Cardiac muscle cell (in vitro differentiated cells and primary cell): ENCODE measurements at places on chromosomes 16 and 17. TPM values are rescaled to one million over a fixed set of nuclear protein-coding genes. Genes with fewer than 3 reads are reported as not detected.

DNA sequence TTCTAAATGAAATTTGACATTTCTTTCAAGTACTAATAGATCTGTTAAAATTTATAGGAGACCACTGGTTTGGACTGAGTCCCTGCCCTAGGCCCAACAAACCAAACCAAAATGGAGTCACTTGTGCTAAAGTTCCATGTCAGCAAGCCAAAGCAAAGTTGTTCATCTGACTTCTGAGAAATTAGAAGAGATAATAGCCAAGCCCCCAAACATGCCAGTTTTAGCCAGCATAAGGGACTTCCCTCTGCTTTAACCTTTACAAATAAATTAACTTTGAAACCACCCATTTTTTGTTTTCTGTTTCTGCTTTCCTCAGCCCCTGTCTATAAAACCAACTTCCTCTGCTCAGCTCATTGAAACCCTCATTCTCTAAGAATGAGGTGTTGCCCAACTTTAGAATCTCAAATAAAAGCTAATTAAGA, 18.9 kb downstream of the CDR2 start:
- H3K4me3 ChIP-seq: no peak overlapping the region
- no peaks in the 10 kb centered on the region for H3K36me3 ChIP-seq
- DNase-seq: no peak
- H3K27ac ChIP-seq: no peak overlapping the region
- no peaks in the 10 kb centered on the region for H3K27me3 ChIP-seq

GDPD3 gene
- polyA plus RNA-seq: 0.72 and 0.96 TPM in 2 replicates

ACSM2A gene
- not detected in 2 replicates for polyA plus RNA-seq

- H3K4me3 ChIP-seq: no peak overlapping the region
- no peak overlapping the region for H3K27ac ChIP-seq
- H3K4me1 ChIP-seq: no peaks in the 10 kb centered on the region
- DNase-seq: no peak
Measured at GRCh38 chr16:2697401-2697948, 15.2 kb downstream of the KCTD5 start.

BCL6B gene
- polyA plus RNA-seq: not detected in 2 replicates

E2F4 gene
- polyA plus RNA-seq: 66.2 and 68.0 TPM in 2 replicates

EXOC3L1 gene
- 2.8 and 4.3 TPM in 2 replicates for polyA plus RNA-seq

- H3K4me3 ChIP-seq: no peak overlapping the region
- no peak overlapping the region for H3K27ac ChIP-seq
- no peaks in the 10 kb centered on the region for H3K36me3 ChIP-seq
Measured at GRCh38 chr16:89037261-89038152, 56.1 kb upstream of the ACSF3 start.

- peaks cover 8% of the 10 kb centered on the region for H3K4me1 ChIP-seq
- DNase-seq: no peak
- H3K36me3 ChIP-seq: no peaks in the 10 kb centered on the region
- no peaks in the 10 kb centered on the region for H3K27me3 ChIP-seq
- H3K27ac ChIP-seq: no peak overlapping the region
Measured at GRCh38 chr17:42865638-42866094, 14.7 kb downstream of the AOC3 start.

DNA sequence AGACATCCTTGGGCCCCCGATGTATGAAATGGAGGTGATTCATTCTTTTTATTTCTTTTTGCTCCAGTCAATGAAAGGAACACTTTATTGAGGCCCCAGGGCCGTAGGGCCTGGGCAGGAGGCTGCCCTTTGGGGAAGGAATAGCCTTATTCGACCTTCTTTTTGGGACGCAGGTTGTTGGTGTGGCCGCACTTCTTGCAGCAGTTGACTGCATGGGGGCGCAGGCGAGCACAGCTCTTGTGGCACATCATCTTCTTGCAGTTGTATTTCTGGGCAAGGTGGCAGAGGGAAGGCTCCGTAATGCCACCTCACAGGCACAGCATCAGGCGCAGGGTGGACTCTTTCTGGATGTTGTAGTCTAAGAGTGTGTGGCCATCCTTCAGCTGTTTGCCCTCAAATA, 50.9 kb downstream of the SIAH1 start:
- H3K27me3 ChIP-seq: no peaks in the 10 kb centered on the region
- DNase-seq: no peak
- H3K4me1 ChIP-seq: no peaks in the 10 kb centered on the region
- no peak overlapping the region for H3K27ac ChIP-seq

- peaks cover 4% of the 10 kb centered on the region for H3K4me1 ChIP-seq
- peak overlapping the region; percentile 33 for H3K4me3 ChIP-seq
- DNase-seq: no peak
- no peaks in the 10 kb centered on the region for H3K27me3 ChIP-seq
Measured at GRCh38 chr17:20852990-20853370, 189.8 kb downstream of the USP22 start.

GRCh38 chr17:81891303-81891552, 158 bp downstream of the ALYREF start:
- H3K4me1 ChIP-seq: peaks cover 6% of the 10 kb centered on the region
- H3K4me3 ChIP-seq: peak overlapping the region; percentile 82
- peak overlapping the region; percentile 87 for H3K27ac ChIP-seq
- no peaks in the 10 kb centered on the region for H3K27me3 ChIP-seq

DNA sequence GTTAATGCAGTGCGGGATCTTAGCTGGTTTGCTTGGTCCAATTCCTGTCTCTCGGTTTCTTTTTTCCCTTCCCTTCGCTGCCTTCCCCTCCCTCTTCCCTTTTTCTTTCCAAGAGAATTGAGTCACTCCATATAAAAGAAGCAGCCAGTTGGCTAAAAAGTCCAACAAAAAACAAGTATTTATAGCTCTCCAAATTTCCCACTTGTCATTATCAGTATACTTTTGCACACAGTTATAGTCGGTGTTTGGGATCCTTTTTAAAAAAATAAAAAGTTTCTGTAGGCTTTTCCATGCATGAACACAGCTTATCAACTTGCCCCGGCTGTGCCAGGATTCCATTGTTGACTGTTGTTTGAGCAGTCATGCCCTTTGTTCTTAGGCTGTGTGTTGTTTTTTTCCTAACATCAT, 24.9 kb downstream of the HMOX2 start:
- H3K4me3 ChIP-seq: no peak overlapping the region
- H3K36me3 ChIP-seq: no peaks in the 10 kb centered on the region
- H3K27ac ChIP-seq: peak overlapping the region; percentile 80
- DNase-seq: peak; percentile 57
